ENCODE measurements at places on chromosomes 3 and 15.

- no peak for DNase-seq
Measured at GRCh38 chr3:157063469-157063868, 96.5 kb downstream of the CCNL1 start.

DNA sequence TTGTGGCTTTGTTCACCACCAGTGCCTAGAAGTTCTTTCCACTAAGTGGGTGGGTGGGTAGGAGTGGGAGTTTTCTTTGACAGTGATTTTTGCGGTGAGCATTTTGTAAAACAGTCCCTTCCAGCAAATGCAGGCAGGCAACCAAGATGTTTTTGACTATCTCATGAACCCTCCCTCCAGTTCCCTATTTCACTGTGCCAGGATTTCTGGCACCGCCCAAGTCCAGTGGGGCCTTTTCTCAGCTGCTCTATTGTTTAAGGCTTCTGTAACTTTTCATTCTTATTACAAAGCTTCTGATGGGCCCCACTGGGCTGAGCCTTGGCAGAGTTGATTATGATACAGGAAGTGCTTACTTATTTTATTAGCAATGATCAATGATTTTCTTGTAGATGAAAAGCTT lies 236.0 kb downstream of the EDEM1 start:
- DNase-seq: no peak

DNA sequence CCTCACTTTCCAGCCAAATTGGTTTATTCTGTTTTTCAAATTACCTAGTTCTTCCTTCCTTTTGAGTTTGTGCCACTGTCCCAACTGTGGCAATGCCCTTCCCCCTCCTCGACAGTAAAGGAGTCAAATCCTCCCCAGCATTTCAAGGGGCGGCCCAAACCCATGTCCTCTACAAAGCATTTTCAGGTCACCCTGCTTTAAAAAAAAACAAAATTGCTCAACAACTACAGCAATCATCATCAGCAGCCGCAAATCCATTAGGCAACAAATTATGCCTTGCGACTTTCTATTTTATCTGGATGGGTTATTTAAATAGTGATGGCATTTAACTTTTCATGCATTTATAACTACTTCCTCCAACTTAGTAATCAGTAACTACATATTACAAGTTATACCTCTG lies 32.7 kb downstream of the PLD1 start:
- no peak for DNase-seq

DNA sequence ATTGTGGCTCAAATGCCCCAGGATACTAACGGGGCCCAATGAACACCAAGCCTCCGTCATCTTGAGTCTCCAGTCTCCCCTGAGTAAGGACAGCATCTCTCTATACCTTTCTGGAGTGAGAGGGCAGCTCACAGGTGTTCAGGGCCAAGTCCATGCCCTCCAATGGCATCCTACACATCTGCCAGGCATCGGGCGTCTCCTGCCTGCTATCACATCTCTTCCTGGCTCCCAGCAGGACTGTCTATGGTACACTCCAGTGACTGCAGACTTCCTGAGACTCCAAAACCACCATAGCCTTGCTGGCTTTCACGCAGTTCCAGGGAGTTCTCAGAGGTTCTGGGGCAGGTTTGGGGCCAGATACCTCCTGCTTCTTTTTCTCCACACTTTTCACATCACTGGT lies 28.3 kb downstream of the CX3CR1 start:
- DNase-seq: no peak

DNA sequence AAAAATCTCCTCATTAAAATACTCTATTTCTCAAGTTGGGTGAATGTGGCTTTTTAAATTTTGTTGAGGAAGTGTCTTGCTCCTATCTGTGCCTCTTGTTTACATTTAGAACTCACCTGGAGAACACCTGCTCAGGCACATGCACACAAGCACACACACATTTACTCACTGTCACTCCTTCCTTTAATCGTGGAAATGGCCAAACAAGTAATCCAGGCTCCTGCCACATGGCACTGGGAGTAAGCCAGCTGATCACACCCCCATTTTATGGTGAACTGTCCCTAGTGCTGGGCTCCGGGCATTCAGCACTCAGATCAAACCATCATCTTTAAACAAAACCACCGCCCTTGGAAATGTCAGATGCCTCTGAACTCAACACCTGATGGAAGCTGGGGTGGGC lies 204.7 kb upstream of the BHLHE40 start:
- DNase-seq: no peak

- no peak for DNase-seq
Measured at GRCh38 chr15:52071570-52071969, 41.0 kb downstream of the BCL2L10 start.

Data from globus pallidus (tissue), 1 donor.